ENCODE measurements at places on chromosomes 13 and 19.

DNA sequence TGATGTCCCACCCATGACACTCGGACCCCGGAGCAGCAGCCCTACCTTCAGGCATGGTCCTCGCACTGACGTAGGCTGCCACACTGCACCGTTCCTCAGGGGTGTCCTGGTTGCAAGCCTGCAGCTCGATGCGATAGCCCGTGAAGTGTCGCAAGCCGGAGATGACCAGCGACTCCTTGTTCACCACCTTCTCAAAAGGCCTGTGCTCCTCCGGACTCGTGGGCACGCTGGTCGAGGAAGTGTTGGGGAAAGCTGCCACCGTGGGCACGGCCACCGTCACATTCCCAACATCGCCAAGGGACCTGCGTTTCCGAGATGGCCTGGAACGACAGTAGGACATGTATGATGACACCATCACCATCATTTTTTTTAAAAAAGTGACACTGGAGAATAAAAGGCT is 73.3 kb downstream of the ZNF557 start:
- DNase-seq = no peak

DNA sequence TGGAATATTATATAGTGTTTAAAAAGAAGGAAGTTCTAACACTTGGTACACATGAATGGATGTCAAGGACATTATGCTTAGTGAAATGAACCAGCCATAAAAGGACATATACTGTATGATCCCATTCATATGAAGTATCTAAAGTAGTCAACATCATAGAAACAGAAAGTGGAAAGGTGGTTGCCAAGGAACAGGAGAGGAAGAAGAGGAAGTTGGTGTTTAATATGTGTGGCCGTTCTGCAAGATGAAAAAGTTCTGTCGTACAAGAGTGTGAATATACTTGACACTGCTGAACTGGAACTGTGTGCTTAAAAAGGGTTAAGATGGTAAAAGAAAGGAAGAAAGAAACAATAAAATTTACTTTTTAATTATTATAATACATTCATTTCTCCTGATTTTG is 33.1 kb upstream of the C1QTNF9 start:
- no peak for DNase-seq

DNA sequence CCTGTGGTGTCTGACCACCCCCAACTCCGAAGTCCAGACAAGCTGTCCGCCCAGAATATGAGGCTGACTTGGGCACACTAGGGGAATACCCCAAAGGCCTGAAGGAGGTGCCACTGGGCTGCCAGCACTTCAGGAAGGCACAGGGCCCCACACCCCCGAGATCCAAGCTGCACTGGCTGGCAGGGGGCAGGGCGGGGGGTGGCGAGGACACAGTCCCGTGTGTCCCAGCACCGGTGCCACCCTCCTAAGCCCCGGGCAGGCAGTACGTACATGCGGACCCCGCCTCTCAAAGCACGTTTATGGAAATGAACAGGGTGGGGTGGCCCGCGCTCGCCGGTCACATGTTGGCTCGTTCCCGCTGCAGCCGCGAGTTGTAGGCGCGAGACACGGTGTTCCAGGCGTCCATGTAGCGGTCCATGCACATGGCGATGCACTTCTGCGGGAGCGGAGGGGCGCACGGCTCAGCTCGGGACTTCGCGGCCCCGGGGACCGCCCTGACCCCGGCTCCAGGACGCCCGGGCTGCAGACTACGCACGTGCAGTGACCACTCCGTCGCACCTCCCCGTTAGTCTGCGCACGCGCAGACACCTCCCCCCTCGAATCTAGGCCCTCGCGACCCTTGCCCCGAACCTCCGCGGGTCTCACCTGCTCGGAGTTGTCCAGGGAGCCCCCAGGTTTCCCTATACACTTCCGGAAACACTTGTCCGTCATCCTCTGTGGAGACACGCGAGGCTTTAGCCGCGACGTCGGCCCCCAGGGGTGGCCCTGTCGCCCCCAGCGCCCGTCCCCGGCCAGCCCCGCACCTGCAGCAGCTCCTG is 566 bp downstream of the TIMM13 start:
- peak; percentile 50 for DNase-seq

DNA sequence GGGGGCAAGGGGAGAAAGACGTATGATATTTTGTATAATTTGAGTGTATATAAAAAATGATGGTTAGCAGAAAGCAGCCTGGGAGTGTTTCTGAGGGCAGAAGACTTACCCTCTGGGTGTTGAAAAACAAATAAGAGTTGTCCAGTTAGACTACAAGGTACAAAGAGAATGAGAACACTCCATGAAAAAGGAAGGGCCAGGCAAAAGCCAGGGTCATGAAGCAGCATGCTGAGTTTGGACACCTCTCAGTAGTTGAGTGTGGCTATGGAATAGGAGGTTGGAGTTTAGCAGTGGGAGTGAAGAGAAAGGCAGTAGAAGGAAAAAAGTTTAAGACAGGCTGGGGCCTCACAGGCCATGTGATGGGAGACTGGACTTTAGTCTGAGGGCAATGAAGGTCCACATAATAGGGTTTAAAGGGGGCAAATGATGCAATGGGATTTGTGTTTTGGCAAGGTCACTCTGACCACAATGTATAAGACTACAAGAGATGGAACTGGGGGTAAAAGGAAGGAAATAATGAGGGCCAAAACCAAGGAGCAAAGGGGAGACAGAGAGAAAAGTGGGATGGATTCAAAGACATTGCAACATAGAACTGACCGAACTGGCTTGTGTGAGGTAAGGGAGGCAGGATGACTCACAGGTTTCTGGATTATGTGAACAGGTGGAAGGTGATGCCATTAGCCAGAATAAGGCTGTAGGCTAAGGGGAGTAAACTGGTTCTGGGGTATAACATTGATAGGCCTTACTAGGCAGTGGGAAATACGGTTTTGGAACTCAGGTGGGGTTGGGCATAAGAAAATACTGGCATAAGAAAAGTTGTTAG is 76.6 kb downstream of the SERP2 start:
- no peak for DNase-seq

Measured in DND-41 (cell line).